ENCODE measurements at places on chromosomes 2 and 18. TPM values are rescaled to one million over a fixed set of nuclear protein-coding genes. Genes with fewer than 3 reads are reported as not detected.

Gene FRZB
- total RNA-seq: not detected

- no peaks in the 10 kb centered on the region for H3K27me3 ChIP-seq
- H3K36me3 ChIP-seq: no peaks in the 10 kb centered on the region
- peaks cover 33% of the 10 kb centered on the region for H3K4me1 ChIP-seq
Observed at GRCh38 chr2:168430431-168430830, 25.6 kb upstream of the CERS6 start.

- H3K27me3 ChIP-seq: no peaks in the 10 kb centered on the region
- no peaks in the 10 kb centered on the region for H3K36me3 ChIP-seq
- H3K4me1 ChIP-seq: no peaks in the 10 kb centered on the region
- H3K4me3 ChIP-seq: no peak overlapping the region
Observed at GRCh38 chr18:2112435-2113045, 458.8 kb downstream of the METTL4 start.

Gene CNGA3
- total RNA-seq: not detected

Gene CDH19
- total RNA-seq: not detected

DNA sequence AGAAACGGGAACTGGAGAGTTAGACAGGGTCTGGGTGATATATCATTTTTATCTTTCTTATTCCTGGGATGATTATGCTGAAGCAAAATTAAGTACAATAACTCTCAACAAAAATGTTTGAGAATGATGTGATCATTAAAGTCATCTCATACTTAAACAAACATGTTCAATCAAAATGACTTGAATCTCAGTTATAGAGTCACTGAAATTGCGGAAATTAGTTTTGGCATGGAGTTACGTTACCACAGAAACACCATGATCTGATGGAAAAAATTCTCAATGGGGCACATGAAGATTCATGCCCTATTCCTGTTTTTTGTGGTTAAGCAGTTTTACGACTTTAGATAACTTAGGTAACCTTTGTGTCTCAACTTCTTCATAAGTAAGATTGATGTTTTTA is 757.7 kb downstream of the EPHA4 start:
- no peak for DNase-seq
- no peak overlapping the region for H3K27ac ChIP-seq
- no peaks in the 10 kb centered on the region for H3K36me3 ChIP-seq
- no peaks in the 10 kb centered on the region for H3K27me3 ChIP-seq
- no peaks in the 10 kb centered on the region for H3K4me1 ChIP-seq

Gene RAPGEF4
- not detected for total RNA-seq

DNA sequence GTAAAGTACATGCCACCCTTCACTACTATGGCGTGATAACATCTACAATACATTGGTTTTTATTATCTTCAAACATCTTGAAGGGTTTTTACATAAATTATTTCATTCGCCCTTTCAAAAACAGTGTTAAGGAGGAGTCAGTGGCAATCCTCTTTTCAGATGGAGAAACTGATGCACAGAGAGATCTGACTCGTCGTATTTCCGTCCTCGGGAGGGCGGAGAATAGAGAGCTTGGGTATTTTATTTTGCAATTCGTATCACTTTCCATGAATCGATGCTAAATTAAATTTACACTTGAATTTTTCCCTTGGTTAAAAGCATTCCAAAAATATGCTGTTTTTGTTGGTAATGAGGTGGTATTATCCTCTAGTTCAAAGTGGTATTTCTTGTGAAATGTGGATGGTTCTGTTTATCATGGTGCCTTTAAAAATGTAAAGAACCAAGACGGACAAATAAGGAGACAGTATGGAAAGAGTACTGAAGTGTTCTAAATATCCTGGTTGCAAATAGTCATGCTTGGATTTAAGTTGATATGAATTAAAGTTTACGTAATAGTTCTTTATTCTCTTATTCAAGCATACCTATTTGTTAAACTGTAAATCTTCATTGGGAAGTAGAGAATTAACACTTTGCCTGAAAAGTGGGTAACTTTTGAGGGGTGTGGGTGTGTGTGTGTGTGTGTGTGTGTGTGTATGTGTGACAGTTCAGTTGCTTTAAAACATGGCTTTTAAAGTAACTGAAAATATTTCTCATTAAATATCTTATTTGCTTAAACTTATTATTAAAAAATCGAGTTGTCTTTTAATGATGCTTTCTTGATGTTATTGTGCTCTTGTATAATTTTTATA is 5.6 kb downstream of the PHLPP1 start:
- DNase-seq: no peak
- H3K27me3 ChIP-seq: no peaks in the 10 kb centered on the region
- no peak overlapping the region for H3K27ac ChIP-seq
- H3K36me3 ChIP-seq: no peaks in the 10 kb centered on the region
- no peak overlapping the region for H3K4me3 ChIP-seq

GRCh38 chr18:67550872-67551520 is 34.5 kb upstream of the DSEL start:
- H3K27ac ChIP-seq: no peak overlapping the region
- H3K4me3 ChIP-seq: no peak overlapping the region
- DNase-seq: no peak
- no peaks in the 10 kb centered on the region for H3K4me1 ChIP-seq
- H3K27me3 ChIP-seq: no peaks in the 10 kb centered on the region
- no peaks in the 10 kb centered on the region for H3K36me3 ChIP-seq

Gene HOXD8
- not detected for total RNA-seq

Gene CCDC74B
- 0.85 TPM for total RNA-seq

Gene PRR30
- total RNA-seq: not detected

- no peak for DNase-seq
- H3K4me3 ChIP-seq: no peak overlapping the region
- H3K36me3 ChIP-seq: no peaks in the 10 kb centered on the region
- H3K27me3 ChIP-seq: no peaks in the 10 kb centered on the region
Observed at GRCh38 chr18:54772056-54772455, 56.2 kb upstream of the RAB27B start.

DNA sequence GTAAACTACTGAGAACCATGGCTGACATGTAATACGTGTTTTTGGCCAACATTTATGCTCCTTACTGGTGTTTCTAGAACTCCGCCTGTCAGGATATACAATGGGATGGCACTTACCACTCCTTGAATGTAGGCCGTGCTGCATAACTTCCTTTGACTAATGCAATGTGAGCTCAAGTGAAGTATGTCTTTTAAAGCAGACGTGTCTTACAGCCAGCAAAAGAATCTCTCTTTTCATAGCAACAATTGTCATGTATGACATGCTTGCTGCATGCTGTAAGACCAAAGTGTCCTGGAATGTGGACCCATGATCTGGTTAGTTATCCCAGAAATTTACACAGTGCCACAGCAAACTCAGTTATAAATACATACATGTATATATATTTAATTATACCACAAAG is 1202.7 kb upstream of the PIK3C3 start:
- no peaks in the 10 kb centered on the region for H3K27me3 ChIP-seq
- no peak overlapping the region for H3K27ac ChIP-seq
- no peak for DNase-seq

- no peaks in the 10 kb centered on the region for H3K4me1 ChIP-seq
- no peaks in the 10 kb centered on the region for H3K36me3 ChIP-seq
- peaks cover 9% of the 10 kb centered on the region for H3K27me3 ChIP-seq
- no peak overlapping the region for H3K27ac ChIP-seq
Observed at GRCh38 chr2:237488295-237488694, 1.2 kb downstream of the MLPH start.

DNA sequence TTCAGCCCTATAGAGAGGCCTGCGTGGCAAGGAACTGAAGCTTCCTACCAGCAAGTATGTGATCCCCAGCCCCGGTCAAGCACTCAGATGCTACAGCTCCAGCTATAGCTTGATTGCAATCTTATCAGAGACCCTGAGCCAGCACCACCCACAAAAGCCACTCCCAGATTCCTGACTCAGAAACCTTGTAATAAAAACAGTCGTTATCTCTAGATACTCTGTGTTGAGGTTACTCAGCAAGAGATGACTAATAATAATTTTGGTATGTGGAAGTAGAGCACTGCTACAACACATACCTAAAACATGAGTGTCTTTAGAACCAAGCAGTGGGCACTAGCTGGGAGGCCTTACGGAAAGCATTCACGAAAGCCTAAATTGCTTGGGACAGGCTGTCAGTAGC is 216.9 kb downstream of the UXS1 start:
- H3K4me3 ChIP-seq: no peak overlapping the region
- no peak for DNase-seq
- H3K27ac ChIP-seq: no peak overlapping the region
- peaks cover 35% of the 10 kb centered on the region for H3K4me1 ChIP-seq
- no peaks in the 10 kb centered on the region for H3K36me3 ChIP-seq

DNA sequence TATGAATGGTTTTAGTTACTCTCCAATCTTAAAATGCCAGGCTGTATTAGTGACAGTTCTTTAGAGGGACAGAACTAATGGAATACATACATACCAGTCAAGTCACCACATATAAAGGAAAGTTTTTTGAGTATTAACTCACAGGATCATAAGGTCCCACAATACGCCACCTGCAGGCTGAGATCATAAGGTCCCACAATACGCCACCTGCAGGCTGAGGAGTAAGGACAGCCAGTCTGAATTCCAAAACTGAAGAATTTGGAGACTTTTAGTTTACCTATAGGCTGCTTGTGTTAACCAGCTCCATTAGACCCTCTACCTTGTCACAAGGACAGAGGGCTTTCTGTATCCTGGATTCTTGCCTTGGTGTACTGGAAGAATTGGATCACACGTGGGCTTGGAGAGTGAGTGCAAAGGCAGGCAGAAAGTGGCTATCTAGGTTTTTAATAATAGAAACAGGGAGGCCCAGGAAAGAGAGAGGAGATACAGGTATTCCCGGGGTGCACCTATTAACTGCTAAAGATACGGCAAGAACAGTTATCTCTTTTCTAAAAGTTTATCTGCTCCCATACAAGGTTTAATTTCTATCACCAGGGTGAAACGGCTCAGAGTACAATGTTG is 234.9 kb upstream of the CYRIA start:
- DNase-seq: no peak
- no peaks in the 10 kb centered on the region for H3K36me3 ChIP-seq
- no peak overlapping the region for H3K4me3 ChIP-seq
- H3K4me1 ChIP-seq: no peaks in the 10 kb centered on the region
- no peaks in the 10 kb centered on the region for H3K27me3 ChIP-seq

Gene CMPK2
- 1.1 TPM for total RNA-seq

DNA sequence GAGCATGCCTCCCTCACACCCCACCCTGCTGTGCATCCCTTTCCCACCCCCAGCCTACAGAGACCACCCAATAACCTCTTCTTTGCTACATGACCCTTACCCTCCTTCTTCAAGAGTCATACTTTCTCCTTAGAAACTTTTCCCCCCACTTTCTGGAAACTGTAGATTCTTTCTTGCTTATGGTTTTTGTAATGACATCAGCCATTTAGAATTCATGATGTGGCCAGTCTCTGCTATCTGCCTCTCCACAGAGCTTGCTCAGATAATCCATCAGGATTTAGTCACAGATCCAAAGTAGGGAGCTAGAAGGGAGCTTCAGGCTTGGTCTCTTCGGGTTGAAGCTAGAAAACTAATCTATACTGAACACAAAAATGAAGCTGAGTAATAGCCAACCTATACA is 36.5 kb downstream of the GALM start:
- no peaks in the 10 kb centered on the region for H3K27me3 ChIP-seq
- peaks cover 32% of the 10 kb centered on the region for H3K4me1 ChIP-seq
- DNase-seq: no peak
- no peaks in the 10 kb centered on the region for H3K36me3 ChIP-seq
- H3K27ac ChIP-seq: no peak overlapping the region

DNA sequence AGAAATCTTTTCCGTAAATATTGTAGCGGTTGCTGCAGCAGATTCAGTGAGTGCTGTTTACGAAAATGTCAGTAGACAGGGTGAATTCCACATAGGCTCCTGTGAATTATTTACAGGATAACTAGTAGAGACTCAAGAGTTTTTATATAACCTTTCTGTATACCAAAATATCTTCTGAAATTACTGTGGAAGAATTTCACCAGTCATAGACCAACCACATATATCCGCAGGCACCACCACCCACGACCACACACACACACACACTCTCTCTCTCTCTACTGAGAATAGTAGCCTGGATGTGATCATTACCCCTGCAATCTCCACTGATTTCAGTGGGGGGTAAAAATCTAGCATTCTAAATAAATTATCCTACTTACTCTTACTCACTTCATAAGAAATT is 341.8 kb downstream of the RBM43 start:
- DNase-seq: no peak
- H3K4me3 ChIP-seq: no peak overlapping the region
- no peaks in the 10 kb centered on the region for H3K4me1 ChIP-seq
- no peak overlapping the region for H3K27ac ChIP-seq
- no peaks in the 10 kb centered on the region for H3K36me3 ChIP-seq

DNA sequence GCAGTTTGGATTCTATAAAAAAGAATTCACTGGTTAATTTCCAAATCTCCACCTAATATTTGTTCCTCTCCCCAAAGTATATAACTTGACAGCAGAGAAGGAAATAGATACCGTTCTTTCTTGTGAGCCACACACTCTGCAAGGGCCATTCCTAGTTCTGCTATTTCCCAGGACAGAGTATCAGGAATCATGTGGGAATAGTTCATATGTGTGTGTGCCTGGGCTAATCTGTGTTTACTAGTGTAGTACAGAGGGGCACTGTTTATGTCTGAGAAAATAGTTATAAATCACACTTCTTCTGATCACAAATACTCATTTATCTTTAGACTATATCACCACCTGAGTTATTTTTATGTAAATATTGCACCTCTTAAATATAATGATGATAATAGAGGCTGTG is 296.7 kb downstream of the ARHGAP15 start:
- H3K27me3 ChIP-seq: no peaks in the 10 kb centered on the region
- H3K36me3 ChIP-seq: no peaks in the 10 kb centered on the region
- H3K27ac ChIP-seq: no peak overlapping the region
- peaks cover 10% of the 10 kb centered on the region for H3K4me1 ChIP-seq
- no peak overlapping the region for H3K4me3 ChIP-seq

Measured in CD8-positive, alpha-beta memory T cell (primary cell).